ENCODE measurements at places on chromosomes 12 and 14.
A peak's percentile ranks its signal among the peaks of the same experiment; 100 is the strongest.

- DNase-seq, result no peak
Observed at GRCh38 chr14:77139540-77140358, 1.8 kb downstream of the ZDHHC22 start.

DNA sequence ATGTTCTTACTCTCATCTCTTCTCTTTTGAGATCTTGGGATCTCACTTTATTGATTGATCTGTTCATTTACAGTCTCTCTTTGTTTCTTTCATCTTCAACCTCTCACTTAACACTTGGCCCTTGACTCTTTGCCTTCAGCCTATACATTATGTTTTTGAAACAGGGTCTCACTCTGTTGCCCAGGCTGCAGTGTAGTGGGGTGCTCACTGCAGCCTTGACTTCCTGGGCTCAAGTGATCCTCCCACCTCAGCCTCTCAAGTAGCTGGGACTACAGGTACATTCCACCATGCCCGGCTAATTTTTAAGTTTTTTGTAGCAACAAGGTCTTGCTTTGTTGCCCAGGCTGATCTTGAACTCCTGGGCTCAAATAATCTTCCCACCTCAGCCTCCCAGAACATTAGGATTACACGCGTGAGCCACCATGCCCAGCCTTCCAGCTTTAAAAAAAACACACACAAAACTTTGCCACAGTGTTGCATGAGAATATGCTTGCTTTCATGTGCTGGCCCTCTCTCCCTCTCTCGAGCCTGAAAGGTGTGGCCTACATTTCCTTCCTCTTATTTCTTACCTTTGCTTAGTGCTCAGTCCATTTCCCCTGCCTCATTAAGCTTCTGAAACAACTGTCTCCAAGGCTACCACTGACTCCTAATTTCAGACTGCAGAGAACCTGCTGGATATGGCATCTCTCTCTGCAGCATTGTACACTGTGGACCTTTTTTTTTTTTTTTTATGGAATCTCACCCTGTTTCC lies 9.9 kb downstream of the DIP2B start:
- no peak for DNase-seq

DNA sequence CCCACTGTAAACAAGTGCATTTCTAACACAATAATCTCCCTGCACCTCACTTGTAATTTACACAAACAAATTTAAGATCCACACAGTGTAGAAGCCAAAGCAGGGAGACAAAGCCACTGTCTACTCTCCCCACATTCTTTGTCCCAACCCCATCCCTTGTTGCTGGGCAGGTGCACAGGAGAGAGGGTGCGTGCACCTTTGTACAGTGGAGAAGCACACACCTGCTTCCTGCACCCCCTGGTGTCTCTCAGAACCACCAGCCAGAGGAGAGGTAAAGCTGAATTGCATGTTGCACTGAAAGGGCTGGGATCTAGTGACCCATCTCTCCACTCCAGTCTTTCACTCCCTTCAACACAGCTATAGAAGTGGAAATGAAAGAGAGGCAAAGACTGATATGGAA lies 51.4 kb upstream of the IFNG-AS1 start:
- no peak for DNase-seq

DNA sequence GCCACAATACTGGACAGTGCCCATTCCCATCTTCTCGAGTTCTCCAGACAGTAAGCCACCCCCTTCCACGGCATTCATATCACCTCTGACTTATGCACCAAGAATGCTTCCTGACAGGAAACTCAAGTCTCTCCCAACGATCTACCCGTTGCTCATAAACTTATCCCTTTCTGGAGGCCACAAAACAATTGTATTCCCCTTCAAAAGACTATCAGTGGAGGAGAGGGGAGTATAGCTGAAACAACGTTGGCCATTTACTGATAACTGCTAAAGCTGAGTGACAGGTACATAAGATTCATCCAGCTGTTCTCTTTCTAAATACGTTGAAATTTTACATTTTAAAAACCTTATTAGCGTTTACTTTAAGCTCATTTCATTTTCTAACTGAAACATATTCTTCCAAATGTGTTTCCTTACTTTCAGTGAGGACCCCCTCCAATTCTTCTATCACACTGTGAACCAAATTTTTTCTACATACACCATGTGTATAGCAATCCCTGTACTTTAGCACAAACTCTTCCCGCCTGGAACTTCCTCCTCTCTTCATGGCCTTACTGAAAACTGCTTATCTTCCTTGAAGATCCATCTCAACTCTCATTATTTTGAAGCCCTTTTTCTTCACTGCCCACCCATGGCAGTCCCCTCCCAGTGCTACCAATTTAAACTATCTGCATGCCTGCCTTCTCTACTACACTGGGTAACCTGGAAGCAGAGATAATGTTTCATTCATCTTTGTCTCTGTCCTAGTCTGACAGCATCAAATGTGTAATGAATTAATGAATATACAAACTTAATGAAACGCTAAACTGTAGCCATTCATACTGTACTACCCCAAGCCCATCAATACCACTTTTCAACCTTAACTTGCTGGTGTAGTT lies 28.8 kb downstream of the ATXN2 start:
- DNase-seq, result no peak

DNA sequence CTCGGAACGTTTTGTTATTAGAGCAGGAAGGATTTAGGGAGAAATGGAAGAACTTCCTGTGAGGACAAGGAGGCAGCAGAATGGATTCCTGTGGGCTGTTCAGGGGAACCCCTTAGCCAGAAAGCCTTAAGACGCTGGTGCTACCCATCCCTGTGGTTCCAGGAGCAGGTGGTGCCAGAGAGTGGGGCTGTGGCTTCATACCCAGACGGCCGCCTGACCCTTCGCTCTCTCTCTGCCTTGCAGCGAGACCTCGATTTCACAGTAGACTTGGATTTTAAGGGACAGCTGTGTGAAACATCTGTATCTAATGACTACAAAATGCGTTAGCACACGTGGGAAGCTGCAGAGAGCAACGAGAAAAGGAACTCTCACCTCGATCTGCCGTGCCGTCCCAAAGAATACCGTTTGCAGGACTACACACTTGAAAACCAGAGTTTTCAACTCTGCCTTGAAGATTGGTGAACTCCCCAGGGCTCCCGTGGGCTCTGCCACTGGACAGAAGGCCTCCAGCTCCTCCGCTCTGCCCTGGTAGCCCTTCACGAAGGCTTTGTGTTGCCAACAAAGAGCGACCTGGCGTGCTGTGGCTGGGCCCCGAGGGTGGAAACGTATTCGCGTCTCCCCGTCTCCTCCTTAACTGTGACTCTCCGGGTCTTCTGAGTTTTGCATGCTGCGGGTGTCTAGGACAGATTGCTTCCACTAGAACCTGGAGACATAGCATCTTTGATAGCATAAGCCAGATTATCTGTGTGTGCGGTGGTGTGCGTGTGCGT lies 102.0 kb downstream of the PRMT8 start:
- no peak for DNase-seq

GRCh38 chr12:25718081-25718731 lies 165.1 kb upstream of the LMNTD1 start:
- DNase-seq, result no peak

GRCh38 chr12:54303640-54304039 lies 2.8 kb upstream of the NFE2 start:
- DNase-seq, result no peak

- DNase-seq, result no peak
Observed at GRCh38 chr12:13976880-13977279, 4.5 kb downstream of the GRIN2B start.

DNA sequence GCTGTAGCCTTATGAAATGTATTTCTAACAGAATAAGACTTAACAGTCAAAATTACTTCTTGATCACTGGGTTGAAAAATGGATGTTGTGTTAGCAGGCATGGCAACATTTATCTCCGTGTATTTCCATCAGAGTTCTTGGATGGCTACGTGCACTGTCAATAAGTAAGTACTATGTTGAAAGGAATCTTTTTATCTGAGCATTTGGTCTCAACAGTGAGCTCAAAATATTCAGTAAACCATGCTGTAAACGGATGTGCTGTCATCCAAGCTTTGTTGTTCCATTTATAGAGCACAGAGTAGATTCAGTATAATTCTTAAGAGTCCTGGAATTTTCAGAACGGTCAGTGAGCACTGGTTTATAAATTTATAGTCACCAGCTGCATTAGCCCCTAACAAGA lies 15.5 kb downstream of the SCAF11 start:
- no peak for DNase-seq

DNA sequence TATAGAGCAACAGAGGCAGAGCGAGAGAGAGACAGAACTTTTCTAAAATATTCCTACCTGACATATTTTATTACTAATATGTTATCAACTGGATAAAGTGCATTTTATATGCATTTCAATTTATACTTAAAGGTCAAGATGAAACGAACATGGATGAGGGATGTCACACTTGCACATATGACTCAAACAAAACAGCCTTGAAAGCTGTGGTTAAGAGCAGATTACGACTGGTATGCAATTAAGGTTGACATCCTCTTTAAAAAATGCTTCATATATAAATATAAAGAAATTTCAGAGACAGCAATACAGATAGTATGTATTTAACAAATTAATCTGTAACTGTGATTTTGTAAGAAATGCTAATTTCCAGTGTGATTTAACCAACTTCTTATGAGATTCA lies 52.5 kb downstream of the LMO3 start:
- DNase-seq, result no peak

GRCh38 chr12:110742718-110743570 lies at the start of gene PPP1CC:
TSS of gene PPP1CC (minus strand) at chr12:110742891. CDS start at chr12:110742707, 184 bp downstream.
- peak; percentile 89 for DNase-seq

- no peak for DNase-seq
Observed at GRCh38 chr14:82533351-82533750, 999.7 kb upstream of the SEL1L start.

DNA sequence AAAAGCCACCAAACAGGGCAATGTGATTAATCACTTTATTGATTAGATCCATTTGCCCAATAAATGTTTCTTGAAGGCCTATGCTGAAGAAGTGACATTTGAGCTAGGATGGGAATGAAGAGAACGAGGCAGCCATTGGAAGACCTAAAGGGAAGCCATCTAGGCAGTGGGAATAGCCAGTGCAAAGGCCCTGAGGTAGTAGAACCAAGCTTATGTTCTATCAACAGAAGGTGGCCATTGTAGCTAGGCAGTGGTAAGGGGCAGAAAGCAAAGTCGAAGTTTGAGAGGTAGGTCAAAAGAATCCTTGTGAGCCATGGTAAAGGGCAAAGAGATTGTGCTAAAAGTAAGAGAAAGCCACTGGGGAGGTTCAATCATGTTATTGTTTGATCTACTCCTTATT lies 173.1 kb downstream of the ITPR2 start:
- DNase-seq, result no peak

- DNase-seq, result no peak
Observed at GRCh38 chr12:88922816-88923215, 342.5 kb upstream of the KITLG start.

DNA sequence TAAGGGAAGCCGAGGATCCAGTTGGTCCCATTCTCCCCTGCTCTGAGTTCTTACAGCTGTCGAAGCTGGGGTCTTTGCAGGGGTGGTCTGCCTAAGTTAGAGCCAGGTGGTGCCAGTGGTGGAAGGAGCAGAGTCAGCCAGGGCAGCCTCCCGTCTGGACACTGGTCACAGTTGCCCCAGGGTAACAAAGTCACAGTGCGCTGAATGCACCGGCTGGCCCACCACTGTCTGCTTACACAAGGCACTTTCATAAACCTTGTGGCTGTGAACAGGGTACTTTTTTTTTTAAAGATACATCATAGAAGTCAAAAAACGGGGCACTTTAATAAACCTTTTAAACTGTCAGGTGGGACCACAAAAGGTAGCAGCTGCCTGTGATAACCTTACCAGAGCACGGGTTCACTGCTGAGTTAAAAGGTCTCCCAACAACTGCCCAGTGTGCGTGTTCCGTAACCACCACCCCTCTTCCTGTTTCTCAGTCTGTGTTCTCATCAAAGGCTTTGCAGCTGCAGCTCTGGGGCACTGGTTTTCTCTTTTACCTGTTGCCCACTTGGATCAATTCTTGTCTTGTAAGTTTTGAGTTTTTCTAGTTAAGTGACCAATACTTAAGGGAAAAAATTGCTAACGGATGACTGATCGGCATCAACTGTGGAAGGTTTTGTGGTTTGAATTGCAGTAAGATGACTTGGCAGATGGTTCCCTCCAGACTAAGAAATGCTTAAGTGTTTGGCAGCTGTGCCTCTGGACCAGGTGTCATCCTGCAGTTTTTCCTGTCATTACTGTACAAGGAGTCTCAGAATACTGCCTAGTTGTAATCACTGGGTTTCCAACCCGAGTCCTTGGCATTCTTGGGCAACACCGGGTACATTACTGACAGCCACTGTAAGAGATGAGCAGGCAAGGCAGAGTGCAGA lies 55.9 kb downstream of the DYNC1H1 start:
- DNase-seq, result no peak

DNA sequence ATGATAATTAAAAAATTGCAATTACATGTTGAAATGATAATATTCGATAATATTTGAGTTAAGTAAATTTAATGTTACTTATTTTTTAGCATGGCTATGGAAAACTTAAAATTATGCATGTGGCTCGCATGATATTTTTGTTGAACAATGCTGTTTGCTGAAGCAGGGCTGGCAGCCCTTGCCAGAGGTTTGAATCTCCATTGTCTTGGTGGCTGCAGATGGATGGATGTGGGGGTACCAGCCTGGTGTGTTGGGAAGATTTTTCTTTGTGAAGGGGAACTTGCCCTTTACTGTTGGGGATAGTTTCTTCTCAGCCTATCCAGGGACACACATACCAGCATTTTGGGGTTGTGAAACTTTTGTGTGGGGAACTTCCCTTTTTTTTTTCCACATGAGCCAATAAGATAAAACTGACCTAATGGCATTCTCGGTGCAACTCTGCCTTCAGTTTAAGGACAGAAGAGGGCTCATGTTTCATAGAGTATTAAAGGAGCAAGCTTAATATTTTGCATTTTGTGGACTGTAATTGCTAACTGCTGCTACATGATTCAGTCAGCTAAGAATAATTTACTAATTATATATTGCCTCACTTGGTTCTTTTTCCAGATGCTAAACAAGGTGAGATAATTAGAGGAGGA lies 8.8 kb downstream of the RASSF3 start:
- no peak for DNase-seq

DNA sequence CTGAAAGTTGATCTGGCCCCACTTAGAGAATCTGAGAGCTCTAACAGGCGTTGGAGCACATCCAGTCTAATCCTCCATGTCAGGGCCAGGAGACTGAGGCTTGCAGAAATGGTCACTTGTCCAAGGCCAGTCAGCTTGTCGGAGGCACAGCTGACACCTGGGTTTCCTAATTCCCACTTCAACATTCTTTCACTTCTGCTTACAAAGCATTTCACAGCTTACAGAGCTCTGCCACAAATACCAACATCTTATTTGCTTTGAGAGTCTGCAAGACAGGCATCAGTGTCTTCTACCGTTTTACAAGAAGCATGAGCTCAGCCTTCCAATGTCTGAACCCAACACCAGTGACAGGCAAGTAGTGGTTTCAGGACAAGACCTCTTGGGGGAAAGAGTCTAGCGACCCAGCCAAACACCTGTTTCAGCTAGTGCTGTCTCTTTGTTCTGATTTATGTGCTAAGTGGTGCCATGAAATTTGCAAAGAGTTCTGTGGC lies 31.8 kb downstream of the ISCA2 start:
- DNase-seq, result no peak

GRCh38 chr12:130185455-130186391 lies 23.5 kb downstream of the FZD10 start:
- no peak for DNase-seq

- peak; percentile 40 for DNase-seq
Observed at GRCh38 chr12:45655186-45655585, 74.3 kb upstream of the ARID2 start.

- DNase-seq, result no peak
Observed at GRCh38 chr14:25680934-25681333, 631.0 kb upstream of the STXBP6 start.

- DNase-seq, result no peak
Observed at GRCh38 chr12:93759512-93760081, 82.4 kb downstream of the CRADD start.

- no peak for DNase-seq
Observed at GRCh38 chr14:67557118-67557517, 24.0 kb downstream of the PLEKHH1 start.

GRCh38 chr12:145369-145960 lies 68.5 kb downstream of the SLC6A12 start:
- DNase-seq, result no peak

Measured in effector memory CD4-positive, alpha-beta T cell (primary cell).